ENCODE measurements at places on chromosomes 3 and 15. TPM values are rescaled to one million over a fixed set of nuclear protein-coding genes. Genes with fewer than 3 reads are reported as not detected.

Gene SLC6A20
- total RNA-seq, result 0.09 TPM

GRCh38 chr3:71858503-71859122 lies 73.7 kb upstream of the PROK2 start:
- H3K27me3 ChIP-seq, result no peaks in the 10 kb centered on the region
- DNase-seq, result no peak

- no peak overlapping the region for H3K27ac ChIP-seq
- H3K36me3 ChIP-seq, result no peaks in the 10 kb centered on the region
- DNase-seq, result no peak
- no peaks in the 10 kb centered on the region for H3K4me1 ChIP-seq
Measured at GRCh38 chr3:170638988-170639387, 53.1 kb upstream of the SLC7A14 start.

Gene GOLGA8T
- 0.53 TPM for total RNA-seq

GRCh38 chr15:73838831-73839426 lies 34.4 kb upstream of the TBC1D21 start:
- no peaks in the 10 kb centered on the region for H3K4me1 ChIP-seq
- H3K27ac ChIP-seq, result no peak overlapping the region
- H3K36me3 ChIP-seq, result no peaks in the 10 kb centered on the region

All from H9 (cell line).